ENCODE measurements at places on chromosomes 1 and 21.

DNA sequence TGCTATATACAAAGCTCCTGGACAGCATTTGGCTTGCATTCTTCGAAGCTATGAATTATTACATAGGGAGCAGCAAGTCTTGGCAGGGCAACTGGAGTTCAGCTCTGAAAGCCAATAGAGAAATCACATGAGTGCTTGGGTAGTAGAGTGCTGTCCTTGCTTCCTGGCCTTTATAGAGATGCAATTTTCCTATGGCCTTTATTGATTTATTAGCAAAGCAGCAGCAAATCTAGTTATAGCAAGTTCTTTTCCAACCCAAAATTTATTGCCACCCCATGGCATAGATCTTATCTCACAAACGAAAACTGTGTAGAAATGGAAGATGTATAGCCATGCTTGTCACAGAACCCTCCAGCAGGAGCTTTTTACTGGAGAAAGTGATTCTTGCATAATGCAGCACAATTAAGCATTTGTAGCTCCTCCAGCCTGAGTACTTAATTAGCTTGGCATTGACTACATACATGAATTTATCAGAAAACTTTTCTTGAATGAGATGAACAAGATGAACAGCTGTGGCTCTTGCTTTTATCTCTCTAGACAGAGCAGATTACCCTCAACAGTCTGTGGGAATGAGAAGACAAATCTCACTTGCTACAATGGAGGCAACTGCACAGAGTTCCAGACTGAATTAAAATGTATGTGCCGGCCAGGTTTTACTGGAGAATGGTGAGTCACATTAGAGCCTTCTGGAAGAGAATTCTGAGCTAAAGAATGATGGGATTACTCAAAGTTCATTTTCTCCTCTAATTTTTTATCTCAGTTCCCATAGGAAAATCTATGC, 170.1 kb downstream of the CRB1 start:
- no peak for DNase-seq

GRCh38 chr1:79663916-79664315, 657.4 kb upstream of the ADGRL4 start:
- no peak for DNase-seq

GRCh38 chr21:29233256-29233546, 65.5 kb upstream of the BACH1 start:
- DNase-seq = no peak

DNA sequence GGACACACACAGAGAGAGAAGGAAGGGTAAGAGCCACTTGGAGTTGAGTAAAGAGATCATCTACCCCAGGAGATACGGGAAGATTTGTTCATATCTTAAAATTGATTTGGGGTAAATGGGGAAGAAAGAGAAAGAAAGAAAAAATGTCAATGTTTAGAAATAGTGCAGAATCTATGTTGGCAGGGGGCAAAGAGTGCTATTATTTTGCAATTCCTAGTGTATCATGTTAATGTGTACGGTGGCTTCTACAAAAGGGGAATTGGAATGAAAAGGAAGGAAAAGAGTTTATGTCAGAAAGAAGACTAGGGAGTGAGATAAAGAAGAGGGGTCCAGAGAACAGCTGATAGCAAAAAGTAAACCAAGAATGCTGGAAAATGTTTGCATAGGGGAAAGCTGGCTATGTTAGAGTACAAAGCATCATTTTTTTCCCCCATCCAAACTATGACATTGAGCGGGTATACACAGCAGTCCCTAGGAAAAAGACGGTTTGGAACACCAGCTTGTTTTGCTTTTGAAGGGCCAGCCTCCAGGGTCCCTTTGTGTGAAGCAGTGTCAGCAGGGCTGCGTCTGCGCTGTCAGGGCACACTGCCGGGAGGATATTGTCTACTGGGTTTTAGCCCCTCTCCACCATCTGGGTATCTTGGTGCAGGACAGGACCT, 10.8 kb downstream of the LRRC8D start:
- DNase-seq = no peak

GRCh38 chr1:117094841-117095604, 26.5 kb downstream of the TRIM45 start:
- DNase-seq = no peak
